ENCODE measurements at places on chromosomes 16 and 17.
A peak's percentile ranks its signal among the peaks of the same experiment; 100 is the strongest.

DNA sequence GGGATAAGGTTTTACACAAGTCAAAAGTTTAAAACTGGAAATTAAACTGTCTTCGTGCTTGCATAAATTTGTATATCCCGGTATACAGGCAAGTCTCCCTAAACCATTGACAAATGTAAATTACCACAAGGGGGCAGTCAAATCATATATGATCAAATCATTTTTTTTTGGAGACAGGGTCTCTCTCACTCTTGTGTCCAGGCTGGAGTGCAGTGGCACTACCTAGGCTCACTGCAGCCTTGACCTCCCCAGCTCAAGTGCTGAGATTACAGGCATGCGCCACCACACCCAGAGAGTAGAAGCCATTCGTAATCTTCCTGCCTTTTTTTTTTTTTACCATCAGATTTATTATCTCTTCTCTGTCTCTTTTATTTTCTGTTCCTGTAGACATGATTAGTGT lies 18.5 kb downstream of the TOP2A start:
- DNase-seq = no peak

GRCh38 chr17:78118801-78119241 lies 9.7 kb downstream of the TMC6 start:
- no peak for DNase-seq

DNA sequence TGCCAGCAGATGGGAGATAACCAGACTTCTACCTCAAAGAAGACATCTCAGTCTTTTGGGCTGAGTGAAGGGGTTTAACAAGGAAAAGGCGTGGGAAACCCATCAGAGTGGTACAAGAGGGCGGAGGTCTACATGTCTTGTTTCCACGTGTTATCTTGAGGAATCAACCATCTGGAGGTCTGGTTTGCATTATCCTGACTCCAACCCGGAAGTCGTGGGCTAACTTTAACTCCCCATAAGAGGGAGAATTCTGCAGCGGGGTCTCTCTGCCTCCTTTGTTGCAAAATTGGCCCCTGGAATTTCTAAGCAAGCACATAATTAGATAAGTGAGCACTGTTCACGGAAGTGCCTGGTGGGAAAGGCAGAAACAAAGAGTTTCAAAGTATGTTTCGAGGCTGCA lies 398.7 kb upstream of the C16orf82 start:
- DNase-seq = no peak

DNA sequence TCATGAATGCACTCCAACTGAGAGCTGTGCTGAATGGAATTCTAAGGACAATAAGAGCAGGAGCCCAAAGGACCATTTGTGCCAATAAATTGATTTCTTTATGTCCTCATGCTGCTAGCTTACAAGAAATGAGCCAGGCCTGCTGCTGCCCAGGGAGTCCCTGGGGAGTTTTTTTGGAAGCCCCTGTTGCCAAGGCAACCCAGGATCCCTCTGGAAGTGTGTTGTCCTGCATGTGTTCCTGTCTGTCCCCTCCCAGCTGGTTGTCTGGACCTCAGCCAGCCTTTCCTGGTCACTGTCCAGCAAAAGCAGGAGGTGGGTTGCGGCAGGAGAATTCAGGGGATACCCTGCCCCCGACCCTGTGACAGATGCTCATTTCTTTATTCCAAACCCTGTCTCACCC lies 51.0 kb upstream of the GPRC5B start:
- no peak for DNase-seq

DNA sequence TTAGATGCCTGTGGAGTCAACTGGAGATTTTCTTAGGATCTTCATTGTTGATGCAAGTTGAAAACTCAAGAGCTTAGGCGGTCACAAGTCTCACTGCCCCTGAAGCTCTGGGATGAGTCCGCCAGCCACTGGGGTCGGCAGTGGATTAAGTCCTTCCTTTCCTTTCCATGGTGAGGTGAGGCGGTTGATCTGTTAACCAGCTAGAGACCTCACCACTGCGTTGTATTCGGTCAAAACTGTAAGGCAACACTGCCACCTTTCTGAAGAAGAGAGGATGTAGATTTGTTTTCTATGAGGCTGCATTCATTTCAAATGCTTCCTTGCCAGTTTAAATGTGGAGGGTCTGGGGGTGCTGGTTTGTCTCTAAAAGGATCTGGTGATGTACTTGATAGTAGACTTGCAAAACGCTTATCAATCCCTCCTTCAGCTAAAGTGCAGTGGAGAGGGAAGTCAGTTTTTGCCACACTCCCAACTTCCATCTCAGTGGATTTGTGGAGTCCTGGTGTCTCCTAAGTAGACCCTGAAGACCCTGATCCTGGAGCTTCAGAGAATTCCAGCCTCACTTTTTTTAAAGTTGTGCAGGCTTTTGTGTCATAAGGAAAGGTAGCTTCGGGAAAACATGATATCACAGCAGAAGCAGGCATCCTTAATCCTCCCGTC lies 1.7 kb downstream of the MYOCD start:
- DNase-seq = no peak

DNA sequence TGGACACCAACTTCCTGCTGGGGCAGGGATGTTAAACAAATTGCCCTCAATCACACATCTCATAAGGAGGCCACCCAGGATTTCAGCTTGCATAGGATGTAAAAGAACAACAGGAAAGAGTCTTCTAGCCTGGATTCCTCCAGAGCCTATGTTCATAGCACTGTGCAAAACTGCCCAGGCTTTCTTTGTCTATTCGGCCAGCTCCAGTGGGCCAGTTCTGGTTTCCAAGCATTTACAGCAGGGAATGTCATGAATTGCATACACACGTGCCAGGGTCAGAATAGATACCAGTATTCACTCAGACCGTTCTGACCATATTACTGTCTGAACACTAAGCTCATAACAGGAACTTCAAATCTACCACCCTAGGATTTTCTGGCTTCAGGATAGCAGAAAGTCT lies 273.2 kb downstream of the CDH8 start:
- DNase-seq = no peak

DNA sequence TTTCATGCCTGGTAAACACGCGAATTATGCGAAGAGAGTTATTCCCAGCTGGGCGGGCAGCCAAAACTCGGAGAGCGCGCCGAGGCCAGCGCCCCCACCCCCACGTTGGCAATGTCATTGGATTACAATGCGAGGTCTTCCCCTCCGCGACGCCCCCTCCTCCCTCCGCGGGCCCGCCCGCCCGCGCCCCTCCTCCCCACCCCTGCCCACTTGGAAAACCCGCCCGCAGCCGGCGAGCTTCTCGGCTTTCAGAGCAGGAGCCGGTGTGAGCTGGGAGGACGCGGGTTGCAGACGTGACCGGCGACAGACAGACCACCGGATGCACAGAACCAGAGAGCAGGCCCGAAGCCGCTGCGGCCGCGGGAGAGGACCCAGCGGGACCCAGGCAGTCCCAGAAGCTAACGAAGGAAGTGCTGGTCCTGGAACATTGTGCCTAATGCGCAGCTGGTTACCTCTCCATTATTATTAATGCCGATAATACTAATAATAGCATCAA lies 4.0 kb downstream of the NOG start:
- DNase-seq = no peak

DNA sequence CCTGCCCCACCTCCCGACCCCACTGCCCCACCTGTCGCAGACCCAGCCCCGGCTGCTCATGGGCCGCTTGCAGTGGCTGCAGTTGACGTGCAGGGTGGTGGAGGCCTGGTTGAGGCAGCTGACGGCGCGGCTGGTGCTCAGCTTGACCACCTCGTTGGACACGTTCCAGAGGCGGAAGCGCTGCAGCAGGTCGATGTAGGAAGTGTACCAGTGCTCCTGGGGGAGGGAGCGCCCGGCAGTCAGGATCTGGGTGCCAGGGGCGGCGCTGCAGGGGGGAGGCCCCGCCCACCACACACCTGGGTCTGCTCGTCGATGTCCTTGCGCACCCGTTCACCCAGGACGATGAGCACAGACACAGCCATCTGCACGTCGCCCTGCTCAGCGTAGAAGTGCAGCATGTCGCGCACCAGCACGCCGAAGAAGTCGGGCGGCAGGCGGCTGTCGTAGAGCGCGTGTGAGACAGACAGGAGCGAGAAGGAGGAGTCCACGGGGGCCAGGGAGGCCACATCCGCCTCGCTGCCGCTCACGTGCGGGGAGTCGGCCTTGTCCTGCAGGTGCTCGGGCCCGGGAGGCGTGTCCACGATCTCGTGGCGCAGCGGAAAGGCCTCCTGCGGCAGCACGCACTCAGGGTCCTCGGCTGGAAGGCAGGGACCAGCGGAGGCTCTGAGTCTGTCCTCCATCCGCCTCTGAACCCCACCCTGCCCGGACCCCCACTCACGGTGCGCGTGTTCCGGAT lies 995 bp upstream of the JMJD8 start:
- DNase-seq = no peak

- no peak for DNase-seq
Observed at GRCh38 chr16:87721622-87722585, 43.9 kb downstream of the KLHDC4 start.

DNA sequence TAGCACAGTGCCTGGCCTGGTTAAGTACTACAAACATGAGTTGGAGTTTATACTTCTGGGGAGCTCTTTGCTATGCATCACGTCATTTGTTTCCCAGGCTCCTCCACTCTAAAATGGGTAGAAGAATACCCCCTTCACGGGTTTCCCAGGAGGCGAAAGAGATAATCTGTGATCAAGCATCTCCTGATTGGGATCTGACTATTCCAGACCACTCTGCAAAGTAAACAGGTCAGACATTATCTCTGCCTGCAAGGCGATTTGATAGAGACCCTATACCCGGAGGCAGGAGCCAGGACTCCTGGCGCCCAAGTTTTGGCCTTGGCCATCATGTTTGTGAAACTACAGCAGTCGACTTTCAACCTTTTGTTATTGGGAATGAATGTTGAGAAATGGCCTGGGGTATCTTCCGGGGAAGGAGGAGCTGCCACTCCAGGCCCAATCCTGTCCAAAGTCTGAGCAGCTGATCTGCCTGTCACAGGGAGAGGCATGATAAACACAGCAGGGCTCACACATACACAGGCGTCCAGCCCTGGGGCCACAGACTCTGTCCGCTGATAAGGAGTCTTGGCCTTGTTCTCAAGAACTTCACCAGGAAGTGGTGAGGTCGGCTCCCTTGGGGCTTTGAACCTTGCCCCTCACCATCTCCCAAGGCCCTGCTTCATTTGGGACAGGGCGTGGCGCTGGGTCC lies 199.9 kb downstream of the MAF start:
- no peak for DNase-seq

DNA sequence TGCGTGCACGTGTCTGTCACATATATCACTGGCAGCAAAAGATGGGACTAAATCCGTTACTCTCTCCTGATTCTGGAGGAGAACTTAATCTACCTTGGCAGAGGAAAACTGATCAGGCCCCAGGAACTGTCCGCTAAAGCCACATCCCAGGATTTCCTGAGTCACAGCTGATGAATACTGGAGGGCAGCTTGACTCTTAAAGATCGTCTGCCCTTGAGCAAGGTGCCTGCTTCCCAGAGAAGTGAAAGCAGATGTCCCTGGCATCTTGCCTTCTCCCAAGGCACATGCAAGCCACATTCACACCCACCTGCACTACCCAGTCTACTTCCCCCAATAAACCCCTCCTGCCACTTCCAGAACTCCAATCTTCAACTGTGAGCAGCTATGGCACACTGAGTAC lies 99.8 kb downstream of the CPPED1 start:
- DNase-seq = no peak

GRCh38 chr17:34413443-34414119 lies 50.5 kb upstream of the CCL1 start:
- no peak for DNase-seq

GRCh38 chr17:74453665-74454196 lies 12.7 kb upstream of the CD300A start:
- peak; percentile 65 for DNase-seq

GRCh38 chr17:76496464-76496863 lies 4.8 kb downstream of the RHBDF2 start:
- no peak for DNase-seq
